ENCODE measurements at places on chromosomes 4 and X. TPM values are rescaled to one million over a fixed set of nuclear protein-coding genes. Genes with fewer than 3 reads are reported as not detected.

- no peak for DNase-seq
These were observed 69.0 kb upstream of the IL15 start for GRCh38 chr4:141567326-141567915.

DNA sequence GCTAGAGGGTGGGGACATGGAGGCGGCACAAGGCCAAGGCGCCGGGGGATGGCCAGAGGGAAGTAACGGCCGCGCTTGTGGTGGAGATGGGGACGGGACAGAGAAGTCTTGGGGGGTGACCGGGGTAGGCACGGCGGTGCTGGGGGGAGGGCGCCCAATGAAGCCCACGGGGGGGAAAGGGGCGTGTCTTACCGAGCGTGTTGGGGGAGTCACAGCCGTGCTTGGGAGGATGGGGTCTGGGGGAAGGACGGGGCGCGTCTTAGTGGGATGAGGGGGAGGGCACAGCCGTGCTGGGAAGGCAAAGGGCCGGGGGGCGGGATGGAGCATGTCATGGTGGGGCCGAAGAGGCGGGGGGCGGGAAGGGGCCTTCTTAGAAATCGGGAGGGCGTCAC is 952 bp downstream of the ARSD start:
- no peak for DNase-seq

DNA sequence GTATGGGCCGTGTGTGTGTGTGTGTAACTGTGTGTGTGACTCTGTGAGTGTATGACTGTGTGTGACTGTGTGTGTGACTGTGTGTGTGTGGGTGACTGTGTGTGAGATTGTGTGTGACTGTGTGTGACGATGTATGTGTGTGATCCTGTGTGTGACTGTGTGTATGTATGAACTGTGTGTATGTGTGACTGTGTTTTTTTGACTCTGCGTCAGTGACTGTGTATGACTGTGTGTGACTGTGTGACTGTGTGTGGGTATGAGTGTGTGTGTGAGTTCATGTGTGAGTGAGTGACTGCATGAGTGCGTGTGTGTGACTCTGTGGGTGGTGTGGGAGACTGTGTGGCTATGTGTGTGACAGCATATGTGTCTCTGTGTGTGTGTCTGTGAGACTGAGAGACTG is 81.8 kb downstream of the ZNF718 start:
- DNase-seq: no peak

Gene SULT1E1
- total RNA-seq: not detected

DNA sequence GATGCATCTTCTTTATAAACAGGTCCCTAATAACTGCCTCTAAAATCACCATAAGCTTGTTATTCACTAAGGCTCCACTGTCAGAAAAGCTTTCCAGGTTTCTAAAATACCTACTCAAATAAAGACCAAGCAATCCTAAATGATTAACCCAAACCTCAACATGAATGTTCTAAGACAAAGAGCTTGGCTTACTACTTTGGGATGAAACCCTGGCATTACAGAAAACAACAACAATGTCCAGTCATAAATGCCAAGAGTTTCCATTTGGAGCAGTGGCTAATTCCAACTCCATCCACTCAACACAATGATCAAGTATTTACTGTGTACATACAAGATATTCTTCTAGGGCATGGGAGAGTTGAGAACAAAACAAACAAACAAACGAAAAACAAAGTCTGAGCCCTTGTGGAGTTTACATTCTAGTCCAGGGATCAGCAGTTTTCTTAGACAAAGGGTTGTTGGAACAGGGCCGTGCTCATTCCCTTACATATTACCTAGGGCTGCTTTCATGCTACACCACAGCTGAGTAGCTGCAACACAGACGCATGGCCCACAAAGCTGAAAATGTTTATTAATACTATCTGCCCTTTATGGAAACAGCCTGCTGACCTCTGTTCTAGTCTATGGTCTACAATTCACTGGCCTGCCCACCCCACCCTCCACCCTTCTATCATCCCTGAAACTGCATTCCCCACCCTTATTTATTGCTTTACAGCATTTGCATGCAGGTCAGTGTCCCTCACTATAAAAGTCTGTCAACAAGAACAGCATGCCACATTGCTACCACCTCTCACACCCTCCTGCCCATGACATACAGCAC is 23.7 kb downstream of the ABCG2 start:
- DNase-seq: no peak

Gene GALNTL6
- total RNA-seq: not detected

GRCh38 chr4:67035501-67035900 is 509.8 kb downstream of the CENPC start:
- no peak for DNase-seq

Gene ARX
- total RNA-seq: not detected
